ENCODE measurements at places on chromosomes 6 and 20.
A peak's percentile ranks its signal among the peaks of the same experiment; 100 is the strongest.

- DNase-seq, result peak; percentile 17
Measured at GRCh38 chr6:169722362-169723199, 1.7 kb downstream of the PHF10 start.

GRCh38 chr6:23828861-23829260 lies 297.2 kb upstream of the NRSN1 start:
- DNase-seq, result no peak

DNA sequence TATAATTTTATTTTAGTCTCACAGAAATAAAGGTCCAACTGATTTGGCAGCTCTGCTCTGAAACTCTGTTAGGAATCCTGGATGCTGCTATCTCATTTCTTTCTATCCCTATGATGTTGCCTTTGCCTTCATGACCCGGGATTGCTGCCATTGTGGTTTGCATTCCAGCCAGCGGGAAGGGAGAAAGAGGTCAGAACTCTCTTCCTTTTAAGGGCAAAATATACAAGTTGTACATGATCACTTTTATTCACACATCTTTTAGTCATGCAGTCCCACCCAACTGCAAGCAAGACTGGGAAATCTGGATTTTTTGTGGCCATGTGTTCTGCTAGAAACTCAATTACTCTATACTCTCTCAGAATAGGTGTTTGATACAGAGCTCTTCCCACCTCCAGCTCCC lies 263.1 kb upstream of the ZFP64 start:
- no peak for DNase-seq

- no peak for DNase-seq
Measured at GRCh38 chr20:43662943-43663655, 3.8 kb upstream of the MYBL2 start.

- peak; percentile 45 for DNase-seq
Measured at GRCh38 chr6:24431045-24431451, 28.3 kb downstream of the MRS2 start.

- DNase-seq, result peak; percentile 68
Measured at GRCh38 chr20:2469991-2470422, 582 bp downstream of the SNRPB start.

All from activated CD4-positive, alpha-beta T cell treated with anti-CD3 and anti-CD28 coated beads, Interleukin-2, Interleukin-4, amounts not matched to agents 100 ng/mL and 50 ng/mL, durations not matched to agents 16 hours and 8 hours (primary cell).